Left lung (tissue), 14 donors: ENCODE measurements at places on chromosomes 13 and 19.

GRCh38 chr19:31875591-31875990, 469.8 kb upstream of the ZNF507 start:
- H3K4me3 ChIP-seq, result no peak overlapping the region
- no peaks in the 10 kb centered on the region for H3K27me3 ChIP-seq
- H3K36me3 ChIP-seq, result no peaks in the 10 kb centered on the region
- H3K27ac ChIP-seq, result no peak overlapping the region
- H3K4me1 ChIP-seq, result no peaks in the 10 kb centered on the region

- no peak overlapping the region for H3K4me3 ChIP-seq
- no peaks in the 10 kb centered on the region for H3K27me3 ChIP-seq
- H3K4me1 ChIP-seq, result no peaks in the 10 kb centered on the region
- H3K36me3 ChIP-seq, result no peaks in the 10 kb centered on the region
- no peak overlapping the region for H3K27ac ChIP-seq
Measured at GRCh38 chr13:77390391-77390790, 63.5 kb upstream of the MYCBP2 start.

GRCh38 chr13:98989469-98990235, 11.8 kb upstream of the DOCK9 start:
- H3K27me3 ChIP-seq, result no peaks in the 10 kb centered on the region
- H3K4me3 ChIP-seq, result no peak overlapping the region
- H3K4me1 ChIP-seq, result peaks cover 9% of the 10 kb centered on the region
- no peak overlapping the region for H3K27ac ChIP-seq

DNA sequence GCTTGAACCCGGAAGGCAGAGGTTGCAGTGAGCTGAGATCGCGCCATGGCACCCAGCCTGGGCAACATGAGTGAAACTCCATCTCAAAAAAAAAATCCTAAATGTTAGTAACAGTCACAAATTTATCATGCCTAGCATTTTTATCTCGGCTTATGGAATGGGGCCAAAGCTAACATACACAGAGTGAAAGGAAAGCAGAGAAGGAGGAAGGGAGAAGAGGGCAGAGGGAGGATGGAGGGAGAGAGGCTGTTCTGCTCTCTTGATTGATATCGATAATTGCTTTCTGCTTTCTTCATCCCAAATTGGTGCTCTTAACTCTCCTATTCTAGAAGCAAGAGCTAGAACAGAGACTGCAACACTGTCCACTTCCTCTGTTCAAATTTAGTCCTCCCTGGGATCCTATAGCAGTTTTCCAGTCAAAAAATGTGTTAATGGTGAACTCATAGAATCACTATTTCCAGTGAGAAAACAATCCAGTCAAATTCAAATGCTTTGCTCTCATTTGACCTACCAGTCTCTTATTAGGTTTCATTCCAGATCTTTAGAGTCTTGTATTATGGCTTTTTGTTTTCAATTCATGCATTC, 15.8 kb upstream of the TUBGCP3 start:
- no peaks in the 10 kb centered on the region for H3K36me3 ChIP-seq
- H3K4me3 ChIP-seq, result no peak overlapping the region
- H3K27ac ChIP-seq, result no peak overlapping the region
- no peaks in the 10 kb centered on the region for H3K27me3 ChIP-seq

- H3K4me1 ChIP-seq, result peaks cover 18% of the 10 kb centered on the region
- no peak overlapping the region for H3K4me3 ChIP-seq
- H3K27ac ChIP-seq, result peak overlapping the region; percentile 42
- no peaks in the 10 kb centered on the region for H3K36me3 ChIP-seq
- no peak for DNase-seq
Measured at GRCh38 chr19:35037716-35038622, 3.6 kb upstream of the HPN start.

GRCh38 chr19:13163609-13164342, 13.6 kb downstream of the IER2 start:
- no peaks in the 10 kb centered on the region for H3K36me3 ChIP-seq
- peak overlapping the region; percentile 97 for H3K27ac ChIP-seq
- H3K27me3 ChIP-seq, result no peaks in the 10 kb centered on the region
